ENCODE measurements at places on chromosomes 6 and 20. TPM values are rescaled to one million over a fixed set of nuclear protein-coding genes. Genes with fewer than 3 reads are reported as not detected.

- peaks cover 26% of the 10 kb centered on the region for H3K36me3 ChIP-seq
- DNase-seq: peak; percentile 72
- H3K27ac ChIP-seq: peak overlapping the region; percentile 77
Observed at GRCh38 chr20:34522969-34523871, 7.0 kb downstream of the DYNLRB1 start.

Gene BTNL2
- not detected for total RNA-seq

DNA sequence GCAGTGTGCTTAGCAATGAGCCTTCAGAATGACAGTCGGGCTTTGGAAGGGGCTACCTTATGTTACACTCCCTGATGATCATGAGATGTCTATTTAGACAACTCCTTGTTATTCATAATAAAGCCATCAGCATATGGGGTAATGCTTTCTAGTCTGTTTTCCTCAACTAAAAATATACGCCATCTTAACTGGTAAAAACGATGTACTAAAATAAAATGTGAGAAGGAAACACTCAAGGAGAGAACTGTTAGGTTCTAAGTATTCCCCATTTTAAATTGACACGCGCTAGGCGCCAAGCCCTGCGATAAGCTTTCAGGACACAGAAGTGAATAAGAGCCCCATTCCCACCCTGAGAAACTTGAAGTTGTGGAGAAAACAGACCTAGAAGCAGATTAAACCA is 43.6 kb downstream of the SOD2 start:
- no peaks in the 10 kb centered on the region for H3K36me3 ChIP-seq
- no peak overlapping the region for H3K4me3 ChIP-seq
- DNase-seq: no peak
- H3K27ac ChIP-seq: no peak overlapping the region
- peaks cover 14% of the 10 kb centered on the region for H3K4me1 ChIP-seq

GRCh38 chr6:76422511-76423213 is 350.2 kb upstream of the IMPG1 start:
- no peaks in the 10 kb centered on the region for H3K4me1 ChIP-seq
- no peak overlapping the region for H3K27ac ChIP-seq
- H3K27me3 ChIP-seq: no peaks in the 10 kb centered on the region

GRCh38 chr6:88490195-88490907 is 324.2 kb upstream of the CNR1 start:
- H3K4me1 ChIP-seq: no peaks in the 10 kb centered on the region
- no peak for DNase-seq
- no peak overlapping the region for H3K27ac ChIP-seq

Gene LRRN4
- not detected for total RNA-seq

Gene DOK5
- 11.8 TPM for total RNA-seq

- no peaks in the 10 kb centered on the region for H3K36me3 ChIP-seq
- no peak overlapping the region for H3K4me3 ChIP-seq
- H3K4me1 ChIP-seq: no peaks in the 10 kb centered on the region
- peak; percentile 53 for DNase-seq
- H3K27me3 ChIP-seq: no peaks in the 10 kb centered on the region
- no peak overlapping the region for H3K27ac ChIP-seq
Observed at GRCh38 chr6:53938810-53939209, 144.0 kb downstream of the LRRC1 start.
